Stimulated activated CD4-positive, alpha-beta T cell treated with anti-CD3 and anti-CD28 coated beads, Interleukin-15, amount 100 ng/mL, for 48 hours (primary cell): ENCODE measurements at places on chromosomes 1 and 21.

DNA sequence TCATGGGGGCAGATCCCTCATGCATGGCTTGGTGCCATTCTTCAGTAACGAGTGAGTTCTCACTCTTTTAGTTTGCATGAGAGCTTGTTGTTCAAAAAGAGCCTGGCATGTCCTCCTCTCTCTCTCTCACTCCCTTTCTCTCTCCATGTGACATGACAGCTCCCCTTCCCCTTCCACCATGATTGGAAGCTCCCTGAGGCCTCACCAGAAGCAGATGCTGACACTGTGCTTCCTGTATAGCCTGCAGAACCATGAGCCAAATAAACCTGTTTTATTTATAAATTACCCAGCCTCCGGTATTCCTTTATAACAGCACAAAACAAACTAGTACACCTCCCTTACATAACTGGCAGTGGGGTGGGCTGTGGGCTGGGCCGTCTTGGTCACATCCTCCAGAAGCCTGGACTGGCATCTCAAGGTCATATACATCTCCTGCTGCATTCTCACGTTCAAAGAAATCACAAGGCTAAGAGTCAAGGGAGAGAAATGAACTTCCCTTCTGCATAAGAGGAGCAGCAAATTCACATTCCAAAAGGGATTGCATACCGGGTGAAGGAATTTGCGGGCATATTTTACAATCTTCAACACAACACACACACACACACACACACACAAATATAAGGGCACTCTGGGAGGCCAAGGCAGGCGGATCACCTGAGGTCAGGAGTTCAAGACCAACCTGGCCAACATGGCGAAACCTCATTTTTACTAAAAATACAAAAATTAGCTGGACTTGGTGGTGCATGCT lies 2.3 kb upstream of the CCSAP start:
- DNase-seq = no peak

DNA sequence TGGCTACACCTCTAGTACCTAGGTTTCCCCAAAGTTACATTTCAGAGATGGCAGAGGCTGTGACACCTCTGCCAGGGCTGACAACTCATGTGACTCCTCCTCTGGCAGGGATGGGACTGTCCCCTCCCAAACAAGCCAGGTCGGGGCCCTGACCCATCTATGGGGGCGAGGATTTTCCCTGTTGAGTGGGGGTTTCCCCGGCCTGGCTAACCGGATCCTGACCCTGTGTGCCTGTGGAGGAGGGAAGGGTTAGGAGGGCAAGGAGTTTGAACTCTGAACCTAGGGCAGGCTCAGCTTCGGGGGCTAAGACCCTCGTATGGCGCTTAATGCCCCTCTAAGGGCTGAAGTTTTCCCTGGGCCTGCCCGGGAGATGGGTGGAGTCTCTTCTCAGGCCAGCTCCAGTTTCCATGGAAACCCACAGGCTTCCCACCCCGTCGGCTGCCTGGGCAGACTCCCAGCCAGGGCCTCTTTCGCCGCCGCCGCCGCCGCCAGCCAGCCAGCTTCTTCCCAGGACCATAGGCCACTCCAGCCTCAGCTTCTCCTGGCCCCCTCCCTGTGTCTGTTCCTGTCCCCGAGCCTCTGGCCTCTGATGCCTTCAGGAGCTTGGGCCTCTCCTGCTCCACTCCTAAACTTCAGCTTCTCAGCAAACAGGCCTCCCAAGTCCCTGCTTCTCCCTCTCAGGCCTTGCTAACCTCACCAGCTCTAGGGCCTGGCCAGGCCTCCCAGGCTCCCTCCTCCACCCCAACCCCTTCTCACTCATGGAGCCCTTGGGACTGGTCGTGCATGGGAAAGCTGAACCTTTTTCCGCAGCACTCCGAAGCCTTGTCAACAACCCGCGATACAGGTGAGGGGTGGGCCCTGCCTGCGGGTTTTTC lies at the start of gene BTBD19:
TSS of gene BTBD19 (plus strand) at position 461 of the 875 bp plus-strand sequence. CDS start at position 759, 298 bp downstream.
- DNase-seq = peak; percentile 75

DNA sequence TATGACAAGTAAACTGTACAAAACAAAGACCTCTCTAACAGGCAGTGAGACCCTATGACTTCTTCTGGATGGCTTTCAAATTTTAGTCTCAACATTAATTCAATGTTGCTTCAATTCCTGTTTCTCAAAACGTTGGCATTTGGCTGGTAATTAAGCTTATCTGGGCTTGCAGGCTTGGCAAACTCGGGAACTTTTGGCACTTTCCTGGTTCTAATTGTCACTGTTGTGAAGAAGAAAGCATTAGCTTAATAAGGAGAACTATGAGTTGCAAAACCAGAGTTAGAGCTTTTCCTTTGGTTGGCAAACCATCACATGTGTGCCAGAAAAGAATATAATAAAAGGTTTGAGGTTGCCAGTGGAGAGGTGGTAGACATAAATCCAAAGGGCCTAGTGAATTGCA lies 698.3 kb downstream of the LRRIQ3 start:
- no peak for DNase-seq

DNA sequence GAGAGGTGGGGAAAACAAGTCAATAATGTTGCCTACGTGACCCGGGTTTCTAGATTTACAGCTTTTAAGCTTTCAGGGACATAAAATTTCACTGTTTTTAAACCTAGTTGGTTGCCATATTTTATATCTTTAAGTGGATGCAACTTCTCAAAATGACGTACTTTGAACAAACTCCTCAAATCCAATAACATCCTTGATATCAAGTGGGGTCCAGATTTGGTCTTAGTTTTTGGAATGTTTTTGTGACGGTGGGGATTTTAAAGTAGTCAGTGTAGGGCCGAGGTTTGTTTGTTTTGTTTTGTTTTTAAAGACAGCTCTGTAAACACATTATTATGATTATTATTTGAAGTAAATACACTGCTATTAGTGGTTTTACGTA lies 453 bp downstream of the CDKN2C start:
- no peak for DNase-seq

GRCh38 chr1:113452921-113453770 lies 62.8 kb downstream of the MAGI3 start:
- no peak for DNase-seq

GRCh38 chr21:34887105-34887442 lies 162.0 kb downstream of the RUNX1 start:
- no peak for DNase-seq

GRCh38 chr1:182962554-182963115 lies 9.7 kb upstream of the SHCBP1L start:
- no peak for DNase-seq

GRCh38 chr1:50940291-50940690 lies 19.8 kb downstream of the FAF1 start:
- DNase-seq = no peak

DNA sequence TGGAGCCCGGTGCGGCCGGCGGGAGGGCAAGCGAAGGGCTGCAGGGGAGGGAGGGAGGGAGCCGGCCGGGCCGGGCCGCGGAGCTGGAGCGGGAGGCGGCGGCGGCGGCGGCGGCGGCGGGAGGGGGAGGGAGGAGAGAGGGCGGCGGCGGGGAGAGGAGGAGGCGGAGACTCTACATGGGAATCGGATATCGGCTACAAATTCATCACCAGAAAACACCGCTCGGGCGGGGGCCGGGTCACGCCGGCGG lies at the start of gene AKT3:
TSS of gene AKT3 (minus strand) at position 42 of the 250 bp plus-strand sequence. CDS start 7,073 bp downstream, outside the sequence.
- DNase-seq = peak; percentile 79

DNA sequence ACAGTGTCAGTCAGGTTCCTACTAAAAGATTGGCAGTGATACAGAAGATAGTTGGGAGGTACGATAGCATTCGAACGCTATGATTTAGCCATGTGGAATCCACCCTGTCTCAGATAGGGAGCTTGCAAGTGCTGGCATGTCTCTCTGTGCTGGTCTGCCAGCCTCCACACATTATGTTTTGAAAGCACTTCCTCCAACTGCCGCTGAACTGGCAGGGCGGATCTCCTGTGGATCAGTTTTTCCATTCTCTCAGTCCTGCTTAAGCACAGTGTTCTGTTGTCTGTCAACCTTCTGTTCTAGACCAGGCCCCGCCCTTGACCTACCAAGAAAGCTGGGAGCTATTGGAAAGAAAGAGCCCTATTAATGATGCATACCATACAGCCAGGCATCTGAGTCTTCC lies 65.5 kb upstream of the PALMD start:
- DNase-seq = no peak

DNA sequence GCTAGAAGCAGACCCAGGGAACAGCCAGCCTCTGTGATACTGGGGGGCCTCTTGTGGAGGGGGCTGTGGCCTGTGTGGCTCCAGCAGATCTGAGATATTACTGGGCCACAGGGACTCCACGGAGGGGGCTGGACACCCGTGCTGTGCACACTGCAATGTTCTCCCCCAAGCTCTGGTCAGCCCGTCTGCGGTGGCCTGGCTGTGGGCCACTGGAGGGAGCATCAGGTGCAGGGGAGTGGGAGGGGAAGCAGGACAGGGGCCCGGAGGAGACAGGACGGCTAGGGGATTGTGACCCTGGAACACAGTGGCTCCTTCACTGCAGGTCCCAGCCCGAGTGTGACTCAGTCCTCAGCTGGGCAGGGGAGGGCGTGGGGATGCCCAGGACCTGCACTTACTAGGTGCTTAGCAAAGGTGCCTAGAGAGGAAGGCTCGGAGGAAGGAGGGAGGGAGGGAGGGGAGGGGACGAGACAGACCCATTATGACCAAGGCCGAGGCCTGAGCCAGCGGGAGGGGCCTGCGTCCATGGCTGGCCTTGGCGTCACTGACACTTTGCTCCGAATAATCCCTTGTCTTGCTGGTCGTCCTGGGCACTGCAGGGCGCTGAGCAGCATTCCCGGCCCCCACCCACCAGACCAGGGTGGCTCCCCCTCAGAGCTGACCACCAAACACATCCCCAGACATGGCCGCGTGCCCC lies 44.2 kb downstream of the PRDM16 start:
- no peak for DNase-seq

GRCh38 chr1:10897321-10897980 lies 101.0 kb upstream of the CASZ1 start:
- no peak for DNase-seq

DNA sequence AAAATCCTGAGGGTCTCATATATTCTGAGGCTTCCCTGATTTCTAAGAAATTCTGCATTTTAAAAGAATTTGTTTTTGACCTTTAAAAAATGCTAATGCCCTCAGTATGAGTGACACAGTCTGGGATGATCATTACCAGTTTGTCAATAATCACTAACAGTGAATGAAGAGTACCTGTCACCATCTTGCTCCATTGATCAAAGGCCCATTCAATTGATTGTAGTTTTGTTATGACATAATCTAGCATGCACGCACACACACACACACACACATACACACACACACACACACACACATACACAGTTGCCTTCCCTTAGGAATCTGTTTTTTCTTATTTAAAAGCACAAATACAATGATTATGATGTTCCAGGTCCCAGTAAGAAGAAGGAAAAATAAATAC lies 250.4 kb downstream of the NFIA start:
- DNase-seq = no peak

DNA sequence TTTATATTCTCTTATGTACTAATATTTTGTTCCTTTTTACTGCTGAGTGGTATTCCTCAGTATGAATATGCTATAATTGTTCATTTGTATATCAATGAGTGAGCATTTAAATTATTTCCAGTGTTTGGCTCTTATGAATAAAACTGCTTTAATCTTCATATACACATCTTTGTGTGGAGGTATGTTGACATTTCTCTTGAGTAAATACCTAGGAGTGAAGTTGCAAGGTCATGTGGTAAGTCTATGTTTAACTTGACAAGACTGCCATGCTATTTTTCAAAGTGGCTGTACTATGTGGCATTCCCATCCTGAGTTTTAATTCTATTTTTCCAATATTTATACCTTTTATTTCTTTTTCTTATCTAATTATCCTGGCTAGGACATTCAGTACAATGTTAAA lies 124.2 kb downstream of the ADSS2 start:
- DNase-seq = no peak
